Fibroblast of mammary gland (primary cell): ENCODE measurements at places on chromosomes 7 and 10.

DNA sequence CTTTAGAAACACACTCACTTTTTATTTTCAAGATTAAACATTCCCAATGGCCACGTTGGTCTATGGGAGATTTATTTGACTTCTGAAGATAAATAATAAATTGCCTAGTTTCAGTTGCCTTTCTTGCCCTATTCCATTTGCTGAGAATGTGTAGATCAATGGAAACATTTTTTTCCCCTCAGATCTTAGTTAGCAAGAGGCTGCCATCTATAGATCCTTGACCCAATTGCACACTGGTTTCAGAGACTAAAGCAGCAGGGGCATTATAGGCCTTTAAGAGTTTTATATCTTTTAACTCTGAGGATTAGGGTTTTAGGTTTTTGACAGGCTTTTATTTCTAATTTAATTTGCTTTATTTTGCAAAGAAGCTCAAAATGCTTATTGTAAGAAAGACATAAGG is 163.2 kb upstream of the GPR26 start:
- no peak for DNase-seq

- peak; percentile 50 for DNase-seq
Measured at GRCh38 chr7:106283831-106284713, 711 bp downstream of the NAMPT start.

- no peak for DNase-seq
Measured at GRCh38 chr10:121165276-121165675, 314.1 kb downstream of the WDR11 start.

DNA sequence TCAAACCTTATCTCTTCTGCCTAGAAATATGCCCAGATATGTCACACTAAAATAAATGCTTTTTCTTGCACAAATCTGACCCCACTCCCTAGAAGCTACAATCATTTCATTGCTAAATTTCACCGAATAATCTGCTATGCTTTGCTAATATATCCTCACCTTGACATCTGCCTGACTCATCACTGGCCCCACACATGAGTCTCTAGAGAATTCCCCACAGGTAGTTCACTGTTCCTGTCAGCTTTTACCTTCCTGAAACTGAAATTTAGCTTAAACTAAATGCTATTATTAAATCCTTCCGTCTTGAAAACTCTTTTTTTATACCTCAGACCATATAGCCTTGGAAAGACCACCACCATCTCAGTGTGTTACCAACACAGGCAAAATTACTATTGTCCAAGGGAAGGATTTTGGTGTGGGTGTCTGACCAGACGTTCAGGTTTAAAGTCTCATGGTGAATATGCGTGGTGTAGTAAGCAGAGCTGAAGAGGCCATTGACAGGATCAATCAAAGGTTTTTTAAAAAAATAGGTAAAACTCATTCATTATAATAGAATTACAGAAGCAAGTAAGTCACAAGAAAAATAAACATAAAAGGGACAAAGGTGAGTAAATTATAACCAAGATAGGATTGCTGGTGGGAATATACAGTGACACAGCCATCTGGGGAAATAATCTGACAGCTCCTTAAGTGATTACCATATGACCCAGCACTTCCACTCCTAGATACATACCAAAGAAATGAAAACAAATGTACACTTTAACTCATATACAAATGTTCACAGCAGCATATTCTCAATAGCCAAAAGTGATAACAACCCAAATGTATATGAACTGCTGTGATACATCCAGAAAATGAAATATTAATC is 173.5 kb downstream of the KMT2E start:
- peak; percentile 10 for DNase-seq

DNA sequence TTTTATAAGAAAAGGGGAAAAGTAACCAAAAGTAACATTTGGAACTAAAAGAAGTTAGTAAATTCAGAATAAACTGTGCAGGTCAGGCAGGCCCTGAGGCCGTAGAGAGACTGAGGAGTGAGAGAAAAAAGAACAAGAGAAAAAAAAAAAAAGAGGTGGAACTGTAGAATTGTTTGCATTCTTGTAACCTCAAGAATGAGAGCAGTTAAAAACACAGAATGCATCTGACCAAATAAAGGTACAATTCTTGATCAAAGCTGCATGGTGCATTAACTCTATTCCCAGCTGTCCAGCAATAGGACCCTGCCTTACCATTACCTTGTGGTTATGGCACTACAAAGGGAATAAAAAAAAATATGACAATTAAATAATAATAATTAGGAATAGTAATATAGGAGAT is 170.1 kb upstream of the SEMA3A start:
- no peak for DNase-seq

- DNase-seq: no peak
Measured at GRCh38 chr10:95783741-95784140, 27.8 kb downstream of the ENTPD1 start.

DNA sequence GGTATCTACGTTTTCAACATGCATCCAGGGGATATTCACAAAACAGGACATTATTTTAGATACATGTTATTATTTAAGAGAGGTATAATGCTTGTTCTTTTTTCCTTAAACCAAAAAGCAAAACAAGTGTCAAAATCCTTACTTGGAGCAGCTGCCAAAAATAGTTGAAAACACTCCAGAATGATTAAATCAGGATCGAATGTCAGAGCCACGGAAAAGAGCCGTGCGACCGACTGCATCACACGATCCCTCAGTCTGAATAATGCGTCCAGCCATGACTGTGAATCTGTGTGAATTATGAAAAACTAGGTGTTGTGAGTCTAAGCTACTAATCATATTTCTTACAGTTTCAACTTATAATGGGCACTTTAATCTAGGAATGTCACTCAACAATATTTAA is 126.0 kb downstream of the PARD3 start:
- peak; percentile 66 for DNase-seq

GRCh38 chr7:103657474-103657894 is 211.5 kb upstream of the SLC26A5 start:
- DNase-seq: no peak

GRCh38 chr7:75981453-75982305 is 12.7 kb downstream of the TMEM120A start:
- no peak for DNase-seq

DNA sequence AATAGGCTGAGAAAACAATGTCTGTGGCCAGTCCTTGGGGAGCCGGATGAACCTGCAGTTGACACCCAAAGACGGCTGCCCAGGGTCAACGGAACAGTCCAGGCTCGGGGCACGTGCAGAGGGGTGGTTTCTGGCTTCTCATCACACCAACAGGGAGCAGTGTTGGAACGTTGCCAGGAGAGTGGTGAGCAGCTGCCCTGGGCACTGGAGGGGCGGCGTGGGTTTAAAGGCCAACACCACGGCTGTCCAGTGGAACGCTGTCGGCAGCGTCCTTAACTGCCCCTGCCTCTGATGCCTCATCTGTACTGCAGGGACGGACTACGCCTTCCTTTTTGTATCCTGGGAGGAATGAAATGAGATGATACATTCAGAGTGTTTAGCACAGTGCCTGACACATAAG is 19.8 kb downstream of the JCAD start:
- DNase-seq: no peak

DNA sequence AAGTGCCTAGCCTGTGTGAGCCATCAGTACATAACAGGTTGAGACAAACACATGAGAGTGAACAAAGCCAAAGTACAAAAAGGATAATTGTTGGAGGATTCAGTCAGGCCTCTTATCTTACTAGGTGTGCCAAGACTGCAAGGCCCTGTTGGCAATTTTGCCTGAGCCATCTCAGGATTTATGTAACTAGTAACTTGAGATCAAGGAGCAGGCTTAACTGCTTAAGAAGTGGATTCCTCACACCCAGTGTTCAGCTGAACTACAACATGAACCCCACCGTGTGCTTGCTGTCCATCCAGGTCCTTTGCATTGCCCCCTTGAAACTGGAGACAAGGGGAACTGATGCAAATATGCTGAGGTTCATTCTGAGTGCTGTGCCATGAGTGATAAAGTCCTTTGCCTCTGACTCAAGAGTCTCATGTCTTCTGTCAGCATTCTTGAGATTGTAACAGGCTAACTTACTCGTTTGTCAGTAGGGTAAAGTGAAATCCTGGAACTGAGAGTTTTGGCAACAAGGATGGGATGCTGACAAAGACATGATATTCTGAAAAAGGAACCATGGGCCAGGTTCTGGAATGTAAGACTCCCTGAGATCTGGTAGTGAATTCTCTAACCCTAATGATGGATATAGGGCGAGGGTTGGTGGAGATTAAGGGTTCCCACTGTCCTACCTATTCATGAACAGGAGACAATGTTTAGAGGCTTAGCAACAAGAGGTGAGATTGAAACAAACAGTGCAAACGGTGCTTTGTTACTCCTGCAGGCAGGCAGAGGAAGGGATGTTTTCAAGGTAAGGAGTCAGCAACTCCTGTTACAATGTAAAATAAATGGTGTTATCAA is 44.1 kb upstream of the GATAD1 start:
- DNase-seq: peak; percentile 34

DNA sequence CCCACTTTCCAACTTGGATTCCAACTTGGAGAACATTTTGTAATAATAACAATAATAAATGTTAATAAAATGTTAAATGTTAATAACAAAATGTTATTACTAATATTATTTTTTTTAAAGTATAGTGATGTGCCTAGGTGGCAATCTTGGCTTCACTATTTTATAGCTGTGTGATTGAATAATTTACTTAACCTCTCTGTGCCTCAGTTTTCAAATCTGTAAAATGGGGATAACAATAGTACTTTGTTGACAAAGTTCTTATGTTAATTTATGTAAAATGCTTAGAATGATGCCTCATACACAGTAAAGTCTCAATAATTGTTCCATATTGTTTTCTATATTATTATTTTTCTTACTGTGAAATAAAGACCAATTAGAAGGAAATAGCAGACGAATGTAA is 23.3 kb upstream of the TMEM26 start:
- DNase-seq: no peak

DNA sequence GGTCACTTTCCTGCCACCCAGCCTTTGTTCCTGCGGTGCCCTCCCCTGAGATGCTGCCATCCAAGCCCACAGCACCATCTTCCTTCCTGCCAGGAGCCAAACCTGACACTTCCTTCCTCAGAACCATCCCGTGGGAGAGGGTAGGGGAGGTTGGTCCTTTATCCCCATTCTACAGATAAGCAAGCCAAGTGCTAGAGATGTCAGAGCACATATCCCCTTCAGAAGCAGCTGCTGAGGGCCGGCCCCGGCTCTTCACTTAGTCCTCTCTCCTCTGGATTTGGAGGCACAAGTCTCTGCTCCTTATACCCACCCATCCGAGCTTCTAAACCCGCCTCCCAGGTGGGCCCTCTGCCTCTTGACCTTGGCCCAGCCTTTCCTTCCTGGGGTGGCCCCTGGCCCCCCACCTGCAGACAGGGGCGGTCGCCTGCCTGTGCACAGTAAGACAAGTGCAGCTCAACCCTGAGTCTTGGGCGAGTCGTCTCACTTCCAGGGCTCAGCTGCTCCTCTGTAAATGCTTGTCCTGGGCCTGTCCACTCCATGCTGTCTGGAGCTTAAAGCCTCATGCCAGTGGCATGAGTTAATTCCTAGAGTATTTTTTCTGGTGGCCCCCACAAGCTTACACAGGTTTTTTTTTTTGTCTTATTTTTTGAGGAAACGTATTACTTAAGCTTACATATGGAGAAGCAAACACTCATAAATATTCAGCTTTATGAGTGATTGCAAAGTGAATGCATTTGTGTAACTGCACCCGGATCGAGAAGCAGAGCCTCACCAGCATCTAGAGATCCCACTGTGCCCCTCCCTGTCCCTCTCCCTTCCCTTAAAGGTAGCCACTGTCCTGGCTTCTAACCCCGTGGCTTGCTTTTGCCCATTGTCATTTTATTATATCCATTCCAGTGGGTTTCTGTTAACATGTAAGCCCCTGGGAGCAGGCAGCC is 125.1 kb downstream of the CDH23 start:
- DNase-seq: no peak

DNA sequence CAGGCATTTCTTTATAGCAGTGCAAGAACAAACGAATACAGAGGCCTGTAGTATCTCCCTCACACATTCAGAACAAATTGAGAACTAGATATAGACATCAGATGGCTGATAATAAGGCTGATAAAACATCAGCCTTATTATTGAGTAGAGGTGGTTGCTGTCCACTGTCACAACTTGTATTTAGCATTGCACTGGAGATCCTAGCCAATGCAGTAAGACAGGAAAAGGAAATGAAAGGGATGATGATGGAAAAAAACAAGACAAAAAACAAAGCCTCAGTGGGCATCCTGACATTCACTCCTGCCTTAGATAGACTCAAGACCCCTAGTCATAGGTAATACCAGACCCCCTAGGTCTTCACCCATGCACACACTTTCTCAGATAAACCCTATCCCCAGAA is 4.7 kb upstream of the RABGEF1 start:
- DNase-seq: no peak

- no peak for DNase-seq
Measured at GRCh38 chr7:123665896-123666295, 10.2 kb downstream of the LMOD2 start.

DNA sequence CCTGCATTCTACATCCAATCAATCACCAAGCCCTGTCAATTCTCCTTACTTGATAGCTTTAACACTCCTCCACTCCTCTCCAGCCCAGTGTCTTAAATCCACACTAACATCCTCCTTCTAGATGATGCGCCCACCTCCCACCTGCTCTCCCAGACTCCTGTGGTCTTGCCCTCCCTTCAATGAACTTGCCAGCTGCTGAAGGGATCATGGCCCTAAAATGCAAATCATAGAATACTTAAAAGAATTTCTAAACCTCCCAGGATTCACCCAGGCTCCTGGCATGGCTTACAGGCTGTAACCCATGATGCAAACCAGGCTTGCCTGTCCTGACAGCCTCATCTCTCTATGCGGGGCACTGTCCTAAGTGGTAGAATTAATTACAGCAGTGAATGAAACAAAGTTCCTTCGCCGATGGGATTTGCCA is 43.6 kb downstream of the SYPL1 start:
- DNase-seq: no peak

DNA sequence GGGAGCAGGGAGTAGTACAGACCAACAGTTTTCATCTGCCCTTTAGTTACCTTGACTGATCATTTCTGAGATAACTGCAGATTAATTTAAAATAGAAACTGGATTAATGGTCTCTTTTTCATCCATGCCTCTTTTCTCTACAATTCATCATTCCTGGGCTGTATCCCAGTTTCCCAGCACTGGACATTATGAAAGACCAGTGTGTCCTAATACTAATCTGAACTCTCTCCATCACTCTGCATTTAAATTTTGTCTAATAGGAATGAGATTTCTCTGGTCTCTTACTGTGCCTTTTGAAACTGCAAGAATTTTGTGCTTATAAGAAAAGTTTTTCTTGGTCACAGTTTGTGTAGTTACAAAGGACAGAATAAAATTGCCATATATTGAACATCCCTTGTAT is 12.7 kb downstream of the PLEKHA8 start:
- no peak for DNase-seq

GRCh38 chr7:128076796-128077271 is 45.6 kb upstream of the LRRC4 start:
- no peak for DNase-seq

GRCh38 chr10:18142151-18142550 is 1.9 kb downstream of the CACNB2 start:
- peak; percentile 14 for DNase-seq

DNA sequence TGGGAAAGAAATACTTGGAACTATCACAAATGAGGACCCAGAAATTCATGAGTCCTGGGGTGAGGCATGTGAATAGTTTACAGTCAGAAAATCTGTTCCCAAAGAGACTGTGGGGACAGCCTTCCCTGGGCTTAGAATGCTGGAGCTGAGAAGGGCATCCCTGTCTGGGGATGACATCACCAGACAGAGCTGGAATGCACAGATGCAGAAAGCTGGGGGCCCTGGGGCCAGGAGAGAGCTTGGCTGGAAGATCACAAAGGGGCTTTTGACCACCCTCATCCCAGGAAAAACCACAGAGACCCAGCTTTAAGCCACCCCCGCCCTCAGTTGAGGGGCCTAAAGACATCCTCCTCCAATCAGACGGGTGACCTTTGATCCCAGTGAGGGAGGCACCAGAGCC is 264.5 kb downstream of the PLXNA4 start:
- DNase-seq: no peak
